H9 (cell line): ENCODE measurements at places on chromosomes 5 and 9.
A peak's percentile ranks its signal among the peaks of the same experiment; 100 is the strongest.

- DNase-seq = no peak
These were observed 210.3 kb downstream of the SREK1 start for GRCh38 chr5:66354422-66354821.

- no peak for DNase-seq
These were observed 315.2 kb downstream of the ARHGAP26 start for GRCh38 chr5:143085319-143085917.

DNA sequence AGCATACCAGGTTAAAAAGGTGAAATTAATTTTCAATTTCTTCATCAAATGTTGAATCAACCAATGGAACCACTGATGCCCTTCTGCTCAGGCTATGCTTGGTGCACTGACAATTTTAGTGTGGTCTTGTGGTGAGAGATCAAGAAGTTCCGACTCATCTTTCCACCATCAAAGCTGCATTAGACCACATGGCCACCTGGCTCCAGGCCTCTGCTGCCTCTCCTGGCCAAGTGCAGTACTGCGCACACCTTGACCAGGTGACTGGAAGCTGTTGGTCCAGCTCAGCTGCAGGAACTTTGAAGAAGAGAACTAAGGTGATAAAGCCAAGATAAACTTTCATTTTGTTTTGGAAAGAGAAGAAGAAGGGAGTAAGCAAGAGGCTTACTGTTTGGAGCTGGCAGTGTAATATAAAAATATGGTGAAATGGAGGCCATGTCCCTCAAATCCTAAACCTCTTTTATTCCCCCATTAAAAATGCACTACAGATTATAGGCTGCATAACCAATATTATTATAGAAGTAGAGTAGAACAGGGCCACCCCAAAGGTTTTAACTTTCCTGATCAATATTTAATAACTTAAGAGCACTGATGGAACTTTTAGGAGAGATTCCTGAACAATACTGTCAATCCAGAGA, 315.5 kb upstream of the C9orf72 start:
- peak; percentile 76 for DNase-seq

- no peak for DNase-seq
These were observed 869.0 kb downstream of the TLE4 start for GRCh38 chr9:80440724-80441123.

DNA sequence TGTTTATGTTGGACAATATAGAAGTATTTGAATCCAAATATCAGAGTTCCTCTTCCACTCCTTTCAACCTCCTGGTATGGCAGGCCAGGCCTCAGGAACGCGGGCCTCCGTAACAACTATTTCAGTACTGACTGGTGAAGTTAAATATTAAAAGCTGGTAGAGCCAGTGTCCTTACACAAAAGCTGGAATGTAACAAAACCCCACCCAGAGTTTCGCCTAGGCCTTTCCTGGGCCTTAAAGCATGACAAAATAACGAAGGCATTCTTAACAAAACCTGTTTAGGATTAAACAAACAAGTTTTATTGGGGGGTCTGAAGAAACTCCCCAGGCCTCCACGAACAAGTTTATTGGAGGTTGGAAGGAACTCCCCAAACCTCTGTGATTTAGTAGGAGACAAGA, 61.6 kb upstream of the GNE start:
- no peak for DNase-seq

DNA sequence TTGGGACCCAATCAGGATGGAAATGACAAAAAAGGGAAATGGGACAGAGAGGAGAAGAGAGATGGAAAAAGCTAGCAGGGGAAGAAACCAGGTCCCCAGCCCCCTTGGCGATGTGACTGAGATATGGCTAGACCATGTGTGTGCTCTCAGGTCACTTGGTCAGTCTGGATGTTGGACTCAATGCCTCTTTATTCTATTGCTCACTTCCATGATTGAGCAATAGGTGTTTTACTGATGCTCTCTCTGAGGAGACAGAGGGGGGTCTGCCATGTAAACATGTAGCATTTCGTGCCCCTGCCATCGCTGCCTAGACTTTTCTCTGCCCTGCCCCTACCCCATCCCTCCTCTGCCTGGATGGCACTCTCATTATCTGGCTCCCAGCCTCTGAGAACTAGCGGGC, 150.6 kb downstream of the DROSHA start:
- DNase-seq = no peak

DNA sequence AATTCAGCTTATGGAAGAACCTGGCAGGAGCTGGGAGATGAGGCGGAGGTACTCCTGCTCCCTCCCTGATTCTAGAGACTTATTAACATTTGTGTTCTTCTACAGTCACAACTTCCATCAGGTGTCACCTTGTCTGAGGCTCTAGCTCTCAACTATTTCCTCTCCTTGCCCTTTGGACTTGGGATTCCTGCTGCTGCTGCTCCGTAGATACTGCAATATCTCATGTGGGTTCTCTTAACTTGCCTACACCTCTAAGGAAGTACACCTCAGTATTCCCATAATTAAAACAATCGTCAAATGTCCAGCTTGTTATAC, 21.2 kb downstream of the ANXA1 start:
- no peak for DNase-seq

DNA sequence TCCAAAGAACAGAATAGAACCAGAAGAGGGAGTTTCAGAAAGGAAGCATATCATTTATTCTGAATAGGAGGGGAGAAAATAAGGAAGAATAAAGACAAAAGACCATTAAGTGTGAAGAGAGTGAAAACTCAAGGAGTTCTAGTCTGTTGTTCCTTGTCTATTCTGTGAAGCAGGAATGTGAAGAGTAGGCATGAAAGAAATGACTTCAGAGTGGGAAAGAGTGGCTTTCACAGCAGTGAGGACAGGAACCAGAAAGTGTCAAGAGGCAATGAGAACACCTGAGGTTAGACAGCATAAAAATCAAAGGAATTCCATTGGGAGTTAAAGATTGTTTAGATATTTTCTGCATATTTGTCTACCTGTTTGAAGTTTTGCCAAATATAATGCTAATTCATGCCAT, 768.8 kb upstream of the GRAMD2B start:
- DNase-seq = no peak

DNA sequence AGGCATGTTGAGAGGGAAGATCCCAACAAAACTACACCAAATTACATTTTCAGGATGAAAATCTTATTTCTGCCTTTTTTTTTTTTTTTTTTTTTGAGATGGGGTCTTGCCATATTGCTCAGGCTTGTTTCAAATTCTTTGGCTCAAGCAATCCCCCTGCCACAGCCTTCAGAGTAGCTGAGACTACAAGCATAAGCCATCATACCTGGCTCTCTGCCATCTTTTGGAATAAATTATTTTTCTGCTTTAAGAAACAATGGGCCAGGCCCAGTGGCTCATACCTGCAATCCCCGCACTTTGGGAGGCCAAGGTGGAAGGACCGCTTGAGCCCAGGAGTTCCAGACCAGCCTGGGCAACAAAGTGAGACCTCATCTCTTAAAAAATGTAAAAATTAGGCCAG, 14.3 kb downstream of the AFF4 start:
- no peak for DNase-seq

DNA sequence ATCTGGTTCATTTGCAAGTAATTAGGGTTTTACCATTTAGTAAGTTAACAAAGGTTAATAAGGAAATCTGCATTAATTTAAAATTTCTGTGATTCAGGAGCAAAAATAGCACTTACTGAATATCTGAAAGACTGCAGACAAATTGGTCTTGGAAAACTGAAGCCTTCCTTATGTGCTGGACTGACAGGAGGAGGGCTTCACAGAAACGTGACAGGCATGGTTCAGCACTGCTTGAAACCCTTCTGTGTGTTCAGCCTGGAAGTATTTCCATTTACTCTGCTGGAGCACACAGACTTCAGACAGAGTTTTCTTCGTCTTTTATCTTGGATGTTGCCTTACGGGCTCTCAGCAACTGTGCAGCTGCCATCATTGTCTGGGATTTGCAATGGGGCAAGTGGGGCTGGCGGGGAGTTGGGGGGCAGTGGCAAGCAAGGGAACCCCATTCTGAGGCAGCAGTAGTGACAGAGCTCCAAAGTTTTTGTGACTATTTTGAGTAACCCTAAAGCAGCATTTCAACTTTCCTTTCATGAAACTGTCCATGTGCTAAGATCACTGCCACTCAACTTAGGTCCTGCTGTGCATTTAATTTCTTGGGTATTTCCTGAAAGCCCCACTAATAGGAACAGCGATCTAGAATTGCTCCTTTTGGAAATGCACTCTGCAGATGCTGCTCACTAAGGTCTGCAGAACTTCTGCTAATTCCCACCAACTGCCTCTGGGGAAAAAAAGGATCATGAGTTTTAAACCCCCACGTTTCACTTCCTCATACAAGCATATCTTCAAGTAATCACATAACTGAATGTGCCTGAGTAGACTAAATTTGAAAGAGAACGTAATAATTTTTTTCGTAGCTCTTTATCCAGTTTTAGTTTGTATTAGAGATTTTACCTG, 56.6 kb downstream of the KCNN2 start:
- DNase-seq = no peak

DNA sequence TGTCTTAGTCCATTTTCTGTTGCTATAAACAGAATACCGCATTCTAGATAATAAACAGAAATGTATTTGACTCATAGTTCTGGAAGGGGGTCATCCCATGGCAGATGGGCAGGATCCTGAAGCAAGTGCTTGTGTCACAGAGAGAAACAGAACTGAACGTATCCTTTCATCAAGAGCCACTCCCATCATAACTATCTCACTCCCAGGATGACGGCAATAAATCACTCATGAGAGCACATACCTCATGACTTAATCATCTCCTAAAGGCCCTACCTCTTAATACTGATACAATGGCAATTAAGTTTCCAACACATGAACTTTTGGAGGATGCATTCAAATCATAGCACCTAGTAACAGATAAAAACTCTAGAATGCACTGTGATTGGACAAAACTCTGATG, 142.9 kb downstream of the CAMK4 start:
- DNase-seq = no peak

- peak; percentile 80 for DNase-seq
These were observed 4.6 kb upstream of the FEM1C start for GRCh38 chr5:115549154-115549553.

GRCh38 chr5:80837679-80838078, 122.5 kb upstream of the RASGRF2 start:
- no peak for DNase-seq

- DNase-seq = no peak
These were observed 60.1 kb upstream of the TGFBR1 start for GRCh38 chr9:99044827-99045226.

DNA sequence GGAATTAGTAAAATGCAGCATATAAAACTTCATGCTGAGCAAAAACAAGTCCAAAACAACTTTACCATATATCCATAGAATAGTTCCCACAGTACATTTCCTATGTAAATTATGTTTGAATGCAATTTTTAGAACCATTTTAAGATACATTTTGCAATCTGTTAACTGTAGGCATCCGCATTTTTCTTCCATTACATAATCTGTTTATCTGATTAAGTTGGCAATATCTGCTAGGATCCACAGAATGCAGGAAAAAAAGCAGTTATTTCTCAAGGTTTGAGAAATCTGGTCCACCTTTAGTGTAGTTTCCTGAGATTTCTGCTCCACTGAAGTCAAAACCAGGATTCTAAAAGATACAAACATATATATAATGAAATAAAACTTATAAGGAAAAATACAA, 6.2 kb downstream of the NUDCD2 start:
- no peak for DNase-seq

DNA sequence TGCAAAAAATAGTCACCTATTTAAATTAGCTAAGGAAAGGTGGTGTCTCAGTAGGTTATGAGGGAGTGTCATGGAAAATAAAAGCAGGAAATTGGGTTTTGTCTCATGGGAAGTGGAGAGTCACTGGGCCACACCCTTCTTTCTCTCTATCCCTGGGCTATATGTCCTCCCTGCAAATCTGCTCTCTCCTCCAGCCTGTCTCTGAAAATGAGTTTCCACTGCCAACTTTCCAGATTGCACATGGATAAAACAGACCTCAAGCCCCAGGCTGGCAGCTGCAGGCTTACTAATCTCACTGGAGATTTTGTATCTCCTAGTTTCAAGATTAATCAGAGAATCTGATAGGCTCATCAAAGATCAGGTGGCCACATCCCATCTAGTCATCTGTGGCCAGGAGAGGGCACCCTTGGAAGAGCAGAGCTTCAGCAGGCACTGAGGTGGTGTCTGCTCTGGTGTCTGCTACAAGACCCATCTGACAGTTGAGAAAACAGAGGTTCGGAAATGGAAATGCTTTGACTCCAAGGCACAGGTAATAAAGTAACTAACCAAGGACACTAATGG, 178.9 kb downstream of the MSX2 start:
- DNase-seq = peak; percentile 49

GRCh38 chr5:25754895-25755294, 1110.1 kb upstream of the CDH10 start:
- no peak for DNase-seq

- no peak for DNase-seq
These were observed 72.3 kb downstream of the RAD23B start for GRCh38 chr9:107355394-107355793.

DNA sequence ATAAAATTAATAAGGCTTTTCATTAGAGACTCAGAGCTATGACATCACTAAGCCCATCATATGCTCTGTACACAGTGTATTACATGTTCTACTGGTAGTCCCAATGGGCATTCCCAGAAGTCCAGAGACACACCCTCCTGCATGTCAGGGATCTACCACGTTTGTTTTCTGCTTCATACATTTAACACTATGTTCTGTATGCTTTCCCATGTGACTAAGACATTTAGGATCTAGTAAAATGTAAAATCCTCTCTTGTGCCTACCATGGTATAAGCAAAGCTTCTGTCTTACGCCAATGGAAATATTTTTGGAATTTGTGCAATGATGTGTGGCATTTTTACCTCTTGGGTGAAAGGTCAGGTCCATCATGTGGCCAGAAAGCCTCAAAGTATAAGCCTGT, 192.4 kb downstream of the ADAMTSL1 start:
- DNase-seq = no peak

DNA sequence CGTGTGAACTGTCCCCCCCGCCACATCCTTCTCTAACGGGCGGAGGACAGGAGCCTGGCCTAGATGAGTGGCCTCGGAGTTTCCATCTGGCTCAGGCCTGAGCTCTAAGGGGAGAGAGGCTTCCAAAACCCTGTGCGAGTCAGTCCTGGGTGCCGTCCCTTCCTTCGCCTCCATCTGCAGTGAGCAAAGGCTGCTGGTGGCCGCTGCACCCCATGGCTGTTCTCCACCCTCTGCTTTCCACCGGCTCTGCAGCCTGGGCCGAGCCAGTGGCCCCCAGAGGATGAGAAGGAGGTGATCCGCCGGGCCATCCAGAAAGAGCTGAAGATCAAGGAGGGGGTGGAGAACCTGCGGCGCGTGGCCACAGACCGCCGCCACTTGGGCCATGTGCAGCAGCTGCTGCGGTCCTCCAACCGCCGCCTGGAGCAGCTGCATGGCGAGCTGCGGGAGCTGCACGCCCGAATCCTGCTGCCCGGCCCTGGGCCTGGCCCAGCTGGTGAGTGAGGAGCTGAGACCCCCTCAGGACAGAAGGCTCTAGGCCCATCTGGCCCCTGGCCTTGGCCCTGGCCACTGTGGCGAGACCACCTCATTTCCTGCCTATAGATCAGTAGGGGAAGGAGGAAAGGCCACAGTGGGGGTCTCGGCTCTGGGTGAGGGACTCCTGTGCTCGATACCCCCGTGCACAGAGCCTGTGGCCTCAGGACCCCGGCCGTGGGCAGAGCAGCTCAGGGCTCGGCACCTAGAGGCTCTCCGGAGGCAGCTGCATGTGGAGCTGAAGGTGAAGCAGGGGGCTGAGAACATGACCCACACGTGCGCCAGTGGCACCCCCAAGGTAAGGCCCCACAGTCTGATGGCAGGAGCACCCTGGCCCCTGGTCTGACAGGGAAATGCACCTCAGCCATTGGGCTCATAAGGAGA, 3.0 kb downstream of the PKN3 start:
- peak; percentile 26 for DNase-seq
